ENCODE measurements at places on chromosomes 6 and 20.

- no peak for DNase-seq
Measured at GRCh38 chr6:35492258-35492973, 4.5 kb downstream of the TEAD3 start.

GRCh38 chr20:37095108-37095598, 644 bp downstream of the RBL1 start:
- DNase-seq = no peak

DNA sequence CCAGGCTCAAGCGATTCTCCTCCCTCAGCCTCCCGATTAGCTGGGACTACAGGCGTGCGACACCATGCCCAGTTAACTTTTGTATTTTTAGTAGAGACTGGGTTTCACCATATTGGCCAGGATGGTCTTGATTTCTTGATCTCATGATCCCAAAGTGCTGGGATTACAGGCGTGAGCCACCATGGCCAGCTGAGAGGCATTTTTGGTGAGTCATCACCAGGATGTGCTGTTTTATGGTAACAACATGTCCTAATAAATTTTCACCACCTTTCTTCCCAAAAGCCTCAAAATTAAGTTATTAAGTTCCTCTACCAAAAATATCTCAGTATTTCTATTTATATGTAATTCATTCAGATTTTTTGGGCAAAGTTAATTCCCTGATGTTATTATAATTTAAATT, 53.5 kb downstream of the COL21A1 start:
- no peak for DNase-seq

GRCh38 chr20:34945315-34946077, 10.1 kb downstream of the GSS start:
- no peak for DNase-seq

GRCh38 chr6:105940990-105941389, 145.1 kb upstream of the PRDM1 start:
- no peak for DNase-seq

GRCh38 chr20:38159957-38160756, 4.9 kb downstream of the TGM2 start:
- DNase-seq = no peak

DNA sequence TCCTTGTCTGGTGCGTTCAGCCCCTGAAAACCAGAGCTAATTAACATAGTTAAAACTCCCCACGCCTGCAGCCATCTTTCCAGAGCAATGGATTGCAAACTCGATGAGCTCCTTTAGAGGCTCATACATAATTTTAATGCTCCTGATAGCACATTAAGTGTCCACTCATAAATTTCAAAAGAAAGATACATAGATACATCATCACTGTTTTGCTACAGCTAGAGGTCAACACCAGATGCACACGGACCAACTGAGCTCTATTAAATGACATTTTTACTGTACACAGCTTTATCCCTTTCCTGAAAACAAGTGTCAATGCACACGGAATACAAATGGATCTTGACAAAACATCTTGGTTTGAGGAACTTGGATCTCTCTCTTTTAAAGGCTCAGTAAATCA, 91.3 kb upstream of the HDAC2 start:
- DNase-seq = no peak

DNA sequence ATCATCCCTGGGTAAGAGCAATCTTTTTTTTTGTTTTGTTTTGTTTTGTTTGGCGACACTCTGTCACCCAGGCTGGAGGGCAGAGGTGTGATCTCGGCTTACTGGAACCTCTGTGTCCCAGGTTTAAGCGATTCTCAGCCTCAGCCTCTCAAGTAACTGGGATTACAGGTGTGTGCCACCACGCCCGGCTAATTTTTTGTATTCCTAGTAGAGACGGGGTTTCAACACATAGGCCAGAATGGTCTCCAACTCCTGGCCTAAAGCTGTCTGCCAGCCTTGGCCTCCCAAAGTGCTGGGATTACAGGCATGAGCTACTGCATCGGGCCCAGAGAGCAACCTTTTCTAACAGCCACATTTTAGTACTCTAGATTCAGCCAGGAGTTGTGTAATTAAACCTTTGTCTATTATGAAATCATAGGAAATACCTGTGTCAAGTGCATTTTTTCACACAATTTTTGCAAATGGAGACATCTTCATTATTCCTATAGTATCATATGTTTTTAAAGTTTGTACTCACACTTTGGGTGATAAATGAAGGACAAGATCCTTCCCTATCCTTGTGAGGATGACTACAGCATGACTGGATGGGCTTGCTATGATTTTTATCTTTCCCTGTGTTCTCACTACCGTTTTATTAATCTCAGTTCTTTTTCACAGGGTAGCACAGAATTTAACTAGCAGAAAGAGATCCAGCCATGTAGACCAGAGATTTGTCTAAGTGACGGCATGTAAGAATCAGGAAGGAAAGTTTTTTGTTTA, 82.6 kb downstream of the OR2B2 start:
- no peak for DNase-seq

DNA sequence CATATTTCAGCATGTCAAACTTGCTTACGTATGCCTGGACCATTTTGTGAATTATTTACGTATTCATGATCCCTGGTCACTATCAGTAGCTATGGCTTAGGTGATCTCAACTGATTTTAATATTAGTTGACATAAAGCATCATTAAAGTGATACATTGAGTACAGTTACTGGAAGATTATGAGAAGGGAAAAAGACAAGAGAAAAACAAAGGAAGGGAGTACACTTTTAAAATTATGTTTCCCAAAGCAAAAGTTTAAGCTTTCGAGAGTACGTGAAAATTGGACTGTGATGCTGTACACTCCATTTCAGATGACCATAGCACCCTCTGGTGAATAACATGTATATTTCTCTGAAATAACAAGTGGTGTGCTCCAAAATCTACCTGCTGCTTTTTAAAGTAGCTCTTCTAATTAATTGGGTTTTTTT, 215.0 kb upstream of the HSF2 start:
- peak; percentile 4 for DNase-seq

DNA sequence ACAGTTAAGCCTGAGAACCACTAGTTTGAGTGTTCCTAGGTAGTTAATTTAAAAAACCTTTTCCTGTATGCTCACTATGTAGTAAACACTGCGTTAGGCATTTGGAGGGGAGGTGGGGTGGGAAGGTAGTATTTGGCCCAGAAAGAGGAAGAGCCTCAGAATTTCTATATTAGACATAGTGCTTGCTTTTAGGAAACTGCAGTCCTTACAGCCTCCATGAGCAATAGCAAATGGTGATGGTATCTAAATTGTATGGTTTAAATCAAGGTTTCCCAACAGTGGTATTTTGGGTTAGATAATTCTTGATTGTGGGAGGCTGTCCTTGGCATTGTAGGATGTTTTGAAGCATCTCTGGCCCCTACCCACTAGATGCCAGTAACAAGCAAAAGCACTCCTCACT, 61.5 kb upstream of the RIPOR2 start:
- no peak for DNase-seq

DNA sequence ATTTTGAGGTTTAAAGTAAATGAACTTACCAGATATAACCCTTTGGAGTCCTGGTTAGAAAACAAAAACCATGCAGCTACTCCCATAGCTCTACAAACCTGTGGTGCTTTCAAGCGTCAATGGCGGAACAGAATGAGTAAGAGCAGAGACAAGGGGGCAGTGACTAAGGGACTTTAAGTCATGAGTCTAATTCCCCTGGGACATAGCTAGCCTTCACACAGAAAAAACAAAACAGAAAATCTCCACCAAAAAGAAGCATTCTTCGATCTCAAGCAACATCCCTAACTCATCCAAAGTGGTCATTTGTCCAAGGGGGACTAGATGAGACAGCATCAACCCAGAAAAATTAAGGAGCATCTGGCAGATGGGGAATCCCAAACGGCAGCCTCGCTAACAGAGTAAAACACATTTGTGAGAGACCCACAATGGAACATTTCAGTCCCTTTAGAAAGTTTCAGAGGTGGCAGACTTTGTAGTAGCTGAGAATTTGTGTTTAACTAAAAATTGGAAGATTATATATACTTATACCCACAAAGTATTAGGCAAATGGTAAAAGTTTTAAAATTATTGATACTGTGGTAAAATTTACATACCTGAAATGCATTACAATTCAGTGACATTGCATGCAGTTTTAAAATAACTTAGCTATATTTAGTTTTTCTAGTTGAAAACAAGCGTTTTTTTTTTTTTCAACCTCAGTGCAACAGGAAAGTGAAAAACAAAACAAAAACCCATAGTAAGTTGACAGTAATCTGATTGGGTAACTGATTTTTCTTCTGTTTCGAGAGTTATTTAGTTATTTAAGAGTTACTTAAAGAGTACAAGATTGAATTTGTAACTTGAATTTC, 67.5 kb downstream of the KCNQ5 start:
- no peak for DNase-seq

DNA sequence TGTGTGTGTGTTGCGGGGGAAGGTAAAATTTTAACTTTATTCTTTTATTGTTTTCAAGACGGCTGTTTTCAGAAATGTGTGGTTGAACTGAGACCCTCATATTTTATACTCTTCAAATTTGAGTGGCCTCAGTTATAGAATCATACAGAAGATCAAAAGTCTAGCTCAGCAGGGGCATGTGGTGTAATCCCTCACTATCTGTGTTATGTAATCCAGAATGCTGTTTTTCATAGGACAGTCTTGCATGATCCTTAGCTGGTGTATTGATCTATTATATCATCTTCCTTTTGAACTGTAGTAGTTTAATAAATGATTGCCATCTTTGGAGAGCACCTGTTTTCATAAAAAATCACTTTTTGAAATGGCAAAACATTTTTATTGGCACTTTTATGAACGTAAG, 1.4 kb downstream of the PLCB4 start:
- DNase-seq = no peak

GRCh38 chr20:62355516-62355877, 11.6 kb downstream of the LAMA5 start:
- DNase-seq = no peak

DNA sequence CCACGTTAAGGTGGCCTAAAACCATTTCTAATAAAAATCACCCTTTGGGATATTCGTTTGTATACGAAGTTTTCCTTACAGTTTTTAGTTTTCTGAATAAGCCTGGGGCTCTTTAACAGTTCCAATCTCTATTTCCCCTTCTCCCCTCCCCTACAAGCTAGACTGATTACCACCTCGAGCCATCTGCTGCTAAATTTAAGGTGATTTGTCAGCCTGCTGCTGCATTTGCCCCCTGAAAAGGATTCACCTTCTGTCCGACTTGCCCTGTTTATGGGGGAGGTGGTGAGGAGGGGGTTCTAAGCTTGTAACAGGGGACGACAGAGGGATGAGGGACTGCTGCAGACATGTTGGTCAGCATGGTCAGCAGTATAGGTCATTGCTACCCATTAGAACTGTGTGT, 146.3 kb downstream of the JARID2 start:
- no peak for DNase-seq

GRCh38 chr20:1536893-1537730, 20.4 kb downstream of the SIRPD start:
- no peak for DNase-seq

DNA sequence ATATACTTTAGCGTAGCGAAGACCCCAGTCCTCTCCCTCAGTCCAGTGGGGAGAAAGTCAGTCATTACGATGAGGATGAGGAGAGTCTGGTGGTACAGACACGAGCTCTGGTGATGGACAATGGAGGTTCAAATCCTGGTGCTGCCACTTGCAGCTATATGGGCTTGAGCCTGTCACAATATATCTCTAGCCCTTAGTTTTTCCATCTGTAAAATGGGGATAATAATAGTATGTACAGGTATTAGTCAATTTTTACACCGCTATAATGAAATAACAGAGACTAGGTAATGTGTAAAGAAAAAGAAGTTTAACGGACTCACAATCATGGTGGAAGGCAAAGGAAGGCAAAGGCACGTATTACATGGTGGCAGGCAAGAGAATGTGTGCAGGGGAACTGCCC, 237.9 kb downstream of the BCAS1 start:
- DNase-seq = no peak

DNA sequence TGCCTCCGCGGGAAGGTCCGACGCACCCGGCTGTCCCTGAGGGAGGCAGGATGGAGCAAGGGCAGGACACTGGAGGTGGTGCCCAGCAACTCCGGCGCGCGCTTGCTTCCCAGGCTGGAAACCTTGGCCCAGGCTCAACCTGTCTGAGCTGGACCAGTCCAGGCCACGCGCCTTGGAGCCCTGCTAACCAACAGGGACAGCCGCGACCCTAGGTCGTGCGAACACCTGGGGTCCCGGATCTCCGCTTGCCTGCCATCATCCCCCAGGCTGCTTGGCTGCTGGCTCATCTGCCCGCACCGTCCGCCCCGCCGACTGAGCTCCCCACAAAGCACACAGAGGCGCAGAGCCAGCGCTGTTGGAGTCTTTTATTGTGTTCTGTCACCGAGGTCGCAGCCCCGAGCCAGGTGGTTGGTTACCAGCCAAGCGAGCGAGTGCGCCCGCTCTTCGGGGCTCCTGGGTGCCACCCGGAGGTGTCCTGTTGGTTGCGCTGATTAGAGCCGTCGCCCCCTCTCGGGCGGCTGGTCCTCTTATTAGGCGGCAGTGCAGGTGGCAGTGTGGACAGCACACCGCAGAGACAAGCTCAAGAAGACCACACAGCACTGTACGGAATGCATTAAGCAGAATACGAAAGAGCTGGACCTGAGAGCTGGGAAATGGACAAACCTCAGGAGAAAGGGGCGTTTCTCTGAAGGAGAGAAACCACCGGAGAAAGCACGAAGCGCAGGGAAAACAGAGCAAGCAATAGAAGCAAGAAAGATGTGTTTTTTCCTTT, 3.8 kb downstream of the COL12A1 start:
- DNase-seq = no peak

- no peak for DNase-seq
Measured at GRCh38 chr20:57614490-57615444, 5.5 kb downstream of the ZBP1 start.

GRCh38 chr6:105774247-105774646, 311.9 kb upstream of the PRDM1 start:
- no peak for DNase-seq

DNA sequence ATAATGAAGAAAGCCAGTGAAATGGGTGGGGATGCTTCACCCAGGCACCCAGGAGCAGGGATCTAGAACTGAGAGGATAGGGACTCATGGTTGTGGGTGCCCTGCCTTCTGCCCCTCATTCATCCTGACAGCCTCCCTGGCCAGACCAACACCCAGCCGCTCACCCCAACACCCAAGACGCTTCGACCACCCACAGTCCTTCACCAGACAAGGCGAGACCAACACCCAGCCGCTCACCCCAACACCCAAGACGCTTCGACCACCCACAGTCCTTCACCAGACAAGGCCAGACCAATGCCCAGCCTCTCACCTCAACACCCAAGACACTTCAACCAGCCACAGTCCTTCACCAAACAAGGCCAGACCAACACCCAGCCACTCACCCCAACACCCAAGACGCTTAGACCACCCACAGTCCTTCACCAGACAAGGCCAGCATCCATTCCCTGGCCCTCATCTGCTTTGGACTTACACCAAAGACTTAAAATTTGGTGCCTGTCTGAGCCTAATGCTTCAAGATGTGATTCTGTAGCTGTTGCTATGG, 131.5 kb downstream of the ANKRD60 start:
- no peak for DNase-seq

DNA sequence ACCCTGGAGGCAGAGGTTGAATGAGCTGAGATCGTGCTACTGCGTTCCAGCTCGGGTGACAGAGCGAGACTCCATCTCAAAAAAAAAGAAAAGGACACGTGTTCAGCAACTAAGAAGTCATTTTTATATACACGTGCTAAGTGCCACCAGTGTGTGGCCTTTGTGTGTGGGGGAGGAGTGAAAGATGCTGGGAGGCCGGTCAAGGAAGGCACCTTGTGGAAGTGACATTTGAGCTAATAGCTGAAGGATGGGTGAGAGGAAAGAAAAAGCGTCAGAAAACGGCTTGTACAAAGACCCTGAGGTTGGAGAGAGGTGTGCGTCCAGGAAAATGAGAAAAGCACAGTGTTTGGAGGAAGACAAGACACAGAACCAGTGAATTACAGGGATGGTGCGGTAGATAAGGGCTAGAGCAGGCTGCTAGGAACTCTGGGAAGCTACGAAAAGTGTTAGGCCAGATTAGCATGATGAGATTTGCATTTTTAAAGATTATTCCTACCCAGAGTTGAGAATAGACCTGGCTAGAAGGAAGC, 11.6 kb downstream of the RREB1 start:
- no peak for DNase-seq

All from putamen (tissue), 1 donor.